ENCODE measurements at places on chromosomes 3 and 15.
A peak's percentile ranks its signal among the peaks of the same experiment; 100 is the strongest.

DNA sequence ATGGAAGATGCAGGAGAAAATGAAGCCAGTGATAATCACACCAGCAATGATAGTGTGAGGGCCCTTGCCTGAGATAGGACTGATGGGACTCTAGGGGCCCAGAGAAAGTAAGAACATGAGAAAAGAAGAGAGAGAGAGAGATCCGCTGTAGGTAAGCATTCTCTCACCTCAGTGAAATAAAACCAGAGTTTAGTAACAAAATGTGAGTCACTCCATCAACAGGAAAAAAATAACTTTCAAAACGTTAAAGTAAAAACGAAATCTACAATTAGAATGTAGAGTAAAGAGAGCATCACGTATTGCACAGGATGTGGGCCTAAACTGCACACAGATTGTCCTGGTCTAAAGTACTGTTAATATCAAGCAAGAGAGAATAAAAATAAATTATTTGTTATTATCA, 6.8 kb upstream of the PRSS50 start:
- DNase-seq, result no peak

GRCh38 chr15:63663906-63664305, 66.7 kb downstream of the FBXL22 start:
- peak; percentile 4 for DNase-seq

- DNase-seq, result no peak
Observed at GRCh38 chr15:51677021-51677420, 4.3 kb upstream of the SCG3 start.

GRCh38 chr3:53823956-53824657, 22.1 kb downstream of the CHDH start:
- no peak for DNase-seq

DNA sequence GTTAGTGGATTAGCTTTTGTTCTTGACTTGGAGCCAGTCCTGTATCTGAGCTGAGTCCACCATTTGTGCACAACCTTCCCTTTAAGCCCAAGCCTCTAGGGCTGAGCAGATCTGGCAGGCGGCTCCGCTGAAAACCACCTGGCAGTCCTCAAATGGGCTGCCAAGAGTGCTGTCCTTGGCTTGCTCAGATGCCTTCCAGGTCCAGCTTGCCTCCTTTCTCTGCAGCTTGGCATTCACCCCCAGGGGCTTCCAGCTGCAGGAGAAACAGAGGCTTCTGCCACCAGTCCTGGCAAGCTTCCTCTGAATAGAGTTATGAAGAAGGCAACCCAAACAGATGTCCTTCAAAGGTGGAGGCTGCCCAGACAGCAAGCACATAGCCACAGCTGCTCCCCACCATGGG, 96.7 kb downstream of the LRTM1 start:
- DNase-seq, result no peak

- DNase-seq, result peak; percentile 29
Observed at GRCh38 chr3:131216330-131216729, 165.2 kb upstream of the NUDT16 start.

GRCh38 chr3:78087134-78087533, 1047.2 kb downstream of the ROBO2 start:
- no peak for DNase-seq

- DNase-seq, result no peak
Observed at GRCh38 chr3:179949412-179949811, 87.3 kb downstream of the PEX5L start.

DNA sequence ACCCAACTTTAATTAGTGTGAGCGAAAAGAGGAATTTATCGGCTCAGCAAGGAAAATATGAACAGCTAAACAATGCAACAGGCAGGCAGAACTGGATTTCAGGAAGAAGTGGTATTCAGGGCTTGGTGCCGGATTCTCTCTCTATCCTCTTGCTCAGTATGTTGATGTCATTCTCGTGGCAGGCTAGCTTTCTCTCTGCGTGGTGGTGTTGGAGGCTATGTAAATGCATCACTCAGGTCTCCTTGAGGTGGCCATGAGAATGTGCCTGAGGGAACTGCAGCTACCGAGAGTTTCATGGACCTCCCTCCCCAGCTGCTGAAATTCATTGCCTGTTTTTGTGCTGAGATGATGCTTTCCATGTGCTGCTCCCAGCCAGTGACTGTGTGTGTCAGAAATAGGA, 18.3 kb upstream of the SYN2 start:
- DNase-seq, result no peak

- DNase-seq, result no peak
Observed at GRCh38 chr3:141972399-141972798, 96.0 kb downstream of the ATP1B3 start.

- DNase-seq, result no peak
Observed at GRCh38 chr3:186979852-186980251, 49.5 kb downstream of the ST6GAL1 start.

- DNase-seq, result no peak
Observed at GRCh38 chr15:59290295-59291212, 82.1 kb downstream of the MYO1E start.

DNA sequence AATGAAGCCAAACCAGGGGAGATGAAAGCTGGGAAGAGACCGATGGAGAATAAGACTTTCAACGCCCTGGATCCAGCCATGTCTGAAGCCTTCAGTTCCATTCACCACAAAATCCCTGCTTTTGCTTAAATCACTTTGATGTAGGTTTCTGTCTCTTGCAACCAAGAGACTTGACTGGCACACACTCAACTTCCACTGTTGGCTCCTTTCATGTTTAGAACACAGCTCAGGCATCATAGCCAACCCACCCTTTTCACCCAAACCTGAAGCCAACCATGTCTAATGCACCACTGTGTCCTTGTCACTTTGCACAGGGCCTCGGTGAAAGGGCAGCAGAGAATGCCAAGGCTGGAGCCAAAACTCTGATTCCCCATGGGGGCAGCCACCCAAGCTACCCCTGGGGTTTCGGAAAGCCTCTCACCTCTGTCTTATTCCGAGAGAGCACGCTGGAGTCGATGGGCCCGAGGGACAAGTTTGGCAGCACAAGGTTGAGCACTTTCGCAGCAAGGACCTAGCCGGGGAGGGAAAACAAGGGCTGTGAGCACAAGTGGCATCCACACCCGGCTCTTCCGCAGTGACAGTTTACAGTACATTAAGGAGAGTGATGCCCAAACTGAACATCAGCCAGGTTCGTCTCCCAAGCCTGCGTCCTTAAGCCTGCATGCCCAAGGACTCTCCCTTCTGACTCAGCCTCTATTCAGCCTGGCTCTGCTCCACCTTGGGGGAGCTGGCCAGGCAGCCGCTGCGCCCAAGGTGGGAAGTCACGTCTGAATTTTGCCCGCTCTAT, 37.6 kb downstream of the ABTB1 start:
- DNase-seq, result peak; percentile 18

DNA sequence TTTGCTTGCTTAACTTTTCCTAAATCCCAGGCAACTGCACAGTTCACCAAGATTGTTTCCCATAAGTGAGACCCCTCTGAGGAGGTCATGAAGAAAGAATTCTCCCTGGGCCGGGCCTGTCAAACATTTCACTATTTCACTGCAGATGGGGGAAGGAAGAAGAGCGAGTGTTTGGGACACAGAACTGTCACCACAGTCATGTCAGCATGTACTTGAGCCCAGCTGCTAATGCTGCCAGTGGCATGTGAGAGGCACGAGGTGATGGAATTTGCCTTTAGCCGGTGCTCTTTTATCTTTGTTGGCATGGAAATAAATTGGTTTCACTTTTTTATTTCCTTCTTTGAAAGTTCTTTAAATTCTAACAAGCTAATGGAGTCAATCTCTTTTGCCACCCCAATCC, 277.9 kb upstream of the GADL1 start:
- no peak for DNase-seq

GRCh38 chr15:36370051-36370730, 209.2 kb upstream of the CDIN1 start:
- no peak for DNase-seq

- DNase-seq, result peak; percentile 34
Observed at GRCh38 chr3:112736386-112736785, 95.4 kb upstream of the CCDC80 start.

- peak; percentile 11 for DNase-seq
Observed at GRCh38 chr3:125356140-125357026, 18.7 kb downstream of the ZNF148 start.

- DNase-seq, result no peak
Observed at GRCh38 chr3:68032209-68032608, 377.8 kb upstream of the SUCLG2 start.

- DNase-seq, result no peak
Observed at GRCh38 chr3:190855151-190855550, 7.3 kb downstream of the GMNC start.

DNA sequence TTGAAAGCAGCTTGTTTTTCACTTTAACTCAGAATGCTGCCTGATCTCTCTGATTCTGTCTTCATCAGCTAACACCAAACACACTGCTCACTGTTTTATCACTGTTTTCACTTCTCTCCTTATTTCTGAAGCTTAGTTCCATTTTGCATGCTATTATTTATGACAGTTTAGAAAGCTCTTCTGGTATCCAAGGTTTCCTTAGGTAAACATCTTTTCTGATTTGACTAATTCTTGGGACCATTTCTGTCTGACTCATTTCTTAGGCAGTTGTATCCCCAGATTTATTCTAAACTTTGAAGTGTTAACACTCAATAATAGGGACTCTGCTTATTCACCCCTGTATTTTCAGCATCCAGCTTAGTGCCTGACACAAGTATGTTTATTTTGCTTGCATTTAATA, 167.7 kb downstream of the BCHE start:
- DNase-seq, result peak; percentile 16

DNA sequence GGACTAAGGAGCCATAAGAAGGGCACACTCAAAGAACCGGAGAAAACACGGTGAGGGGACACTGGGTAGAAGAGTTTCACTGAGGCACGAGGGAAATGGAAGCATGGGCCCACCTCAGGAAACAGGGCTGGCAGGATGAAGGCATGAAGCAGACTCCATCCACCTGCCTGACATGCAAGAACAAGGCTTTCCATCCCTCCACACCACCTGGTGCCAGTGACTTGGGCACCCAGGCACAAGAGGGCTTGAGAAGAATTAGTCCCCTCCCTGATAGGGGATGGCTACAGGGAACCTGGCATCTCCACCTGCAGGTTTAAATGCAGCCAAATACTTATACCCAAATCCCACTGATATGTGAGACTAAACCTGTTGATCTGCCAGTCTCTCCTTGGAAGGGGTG, 38.9 kb upstream of the PPP2R3A start:
- DNase-seq, result no peak

- DNase-seq, result no peak
Observed at GRCh38 chr15:50108461-50108860, 10.6 kb downstream of the ATP8B4 start.

DNA sequence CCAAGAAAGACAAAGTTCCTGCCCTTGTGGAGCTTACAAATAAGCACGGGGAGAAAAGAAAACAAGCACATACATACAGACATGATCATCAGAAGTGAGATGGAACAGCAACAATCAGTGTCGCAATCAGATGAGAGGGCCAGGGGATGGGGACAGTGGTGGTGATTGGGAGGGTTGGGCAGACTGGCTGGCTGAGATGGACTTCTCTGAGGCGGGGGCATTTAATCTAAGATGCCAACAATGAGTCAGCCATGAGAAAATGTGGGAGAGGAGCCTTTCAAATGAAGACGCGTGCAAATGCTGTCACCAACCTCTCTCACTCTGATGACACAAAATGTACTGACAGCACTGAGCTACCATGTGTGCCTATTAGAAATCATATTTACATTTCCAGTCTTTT, 81.4 kb downstream of the NCEH1 start:
- DNase-seq, result no peak

DNA sequence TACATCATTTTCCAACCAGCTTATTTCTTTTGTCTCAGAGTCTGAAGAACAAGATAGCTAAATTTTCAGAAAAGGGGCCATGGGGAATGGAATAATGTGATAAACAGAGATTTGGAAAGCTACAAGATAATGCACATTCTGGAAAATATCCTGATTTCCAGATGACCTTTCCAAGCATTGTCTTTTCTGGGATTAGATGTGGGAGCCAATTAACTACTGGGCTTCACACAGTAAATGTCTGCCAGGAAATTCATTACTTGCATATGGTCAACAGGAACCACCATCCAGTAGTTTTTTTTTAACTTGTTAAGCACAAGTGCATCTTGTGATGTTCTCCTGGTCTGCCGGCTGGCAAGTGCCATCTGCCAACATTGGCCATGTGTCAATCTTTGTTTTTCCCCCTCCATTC, 131.1 kb upstream of the BFSP2 start:
- no peak for DNase-seq

DNA sequence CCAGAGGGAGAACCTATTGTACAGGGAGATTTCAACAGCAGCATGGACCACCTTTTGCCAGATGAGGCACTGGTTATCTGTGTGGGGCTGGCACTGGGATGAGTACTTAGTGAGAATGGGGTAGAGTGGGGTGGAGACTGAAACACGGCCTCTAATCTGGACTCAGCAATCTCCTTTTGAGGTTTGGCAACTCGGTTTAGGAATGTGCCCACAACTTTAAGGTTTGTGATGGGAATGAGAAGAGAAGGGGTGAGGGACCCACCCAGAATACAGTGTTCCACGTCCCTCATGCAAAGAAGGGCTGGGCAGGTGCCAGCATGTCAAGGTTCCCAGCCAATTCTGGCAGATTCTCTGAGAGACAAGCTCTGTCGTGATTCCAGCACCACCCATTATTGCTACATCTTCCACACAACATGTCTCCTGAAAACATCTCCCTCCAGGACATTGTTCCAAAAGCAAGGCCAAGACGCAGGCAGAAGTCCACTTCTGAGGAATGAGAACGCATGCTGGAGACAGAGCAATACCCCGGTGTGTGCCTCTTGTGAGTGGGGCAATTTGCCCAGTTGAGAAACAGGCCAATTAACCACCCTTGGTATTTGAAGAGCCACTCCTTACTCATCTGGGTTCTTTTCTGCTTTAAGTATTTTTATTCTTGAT, 37.5 kb upstream of the CCR4 start:
- peak; percentile 98 for DNase-seq

DNA sequence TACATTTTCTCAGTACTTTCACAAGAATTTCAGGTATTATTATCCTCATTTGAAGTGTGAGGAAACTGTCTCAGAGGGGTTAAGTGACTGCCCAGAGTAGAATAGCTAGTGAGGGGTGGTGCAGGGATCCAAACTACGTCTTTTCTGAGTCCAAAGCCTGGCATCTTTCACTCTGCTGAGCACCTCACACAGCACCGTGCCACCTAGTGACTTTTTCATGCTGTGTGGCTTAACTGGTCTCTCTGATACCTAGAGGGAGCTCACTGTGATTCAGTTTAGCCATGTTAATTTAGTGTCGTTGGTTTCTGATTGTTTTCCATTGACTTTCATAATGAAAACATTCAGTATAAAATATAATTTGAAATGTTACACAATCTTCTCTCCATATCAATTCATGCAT, 91.4 kb upstream of the NLGN1 start:
- DNase-seq, result no peak

- DNase-seq, result peak; percentile 99
Observed at GRCh38 chr3:136994772-136995516, 37.2 kb downstream of the IL20RB start.

- no peak for DNase-seq
Observed at GRCh38 chr3:142022381-142022780, 127.0 kb downstream of the TFDP2 start.

DNA sequence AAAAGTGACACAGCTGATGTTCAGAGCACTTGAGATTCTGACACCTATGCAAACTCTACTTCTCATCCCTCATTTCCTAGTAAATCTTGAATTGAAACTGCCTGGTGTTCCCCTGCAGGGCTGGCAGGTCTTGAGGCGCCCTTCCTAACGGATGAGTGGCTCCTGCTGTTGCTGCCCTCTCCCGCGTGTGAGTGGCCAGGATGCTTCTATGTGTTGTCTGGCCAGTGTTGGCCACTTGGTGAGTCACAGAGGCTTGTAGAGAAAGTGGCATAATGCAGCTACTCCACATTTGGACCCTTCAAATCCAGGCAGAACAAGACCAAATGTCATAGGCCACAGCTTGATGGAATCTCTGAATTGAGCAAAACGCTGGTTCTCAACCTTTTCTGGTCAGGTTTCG, 63.6 kb downstream of the MOBP start:
- no peak for DNase-seq

- no peak for DNase-seq
Observed at GRCh38 chr15:70382762-70383458, 285.2 kb upstream of the TLE3 start.

Measured in fibroblast of the aortic adventitia (primary cell).